Astrocyte of the spinal cord (primary cell): ENCODE measurements at places on chromosomes 6 and 20.

DNA sequence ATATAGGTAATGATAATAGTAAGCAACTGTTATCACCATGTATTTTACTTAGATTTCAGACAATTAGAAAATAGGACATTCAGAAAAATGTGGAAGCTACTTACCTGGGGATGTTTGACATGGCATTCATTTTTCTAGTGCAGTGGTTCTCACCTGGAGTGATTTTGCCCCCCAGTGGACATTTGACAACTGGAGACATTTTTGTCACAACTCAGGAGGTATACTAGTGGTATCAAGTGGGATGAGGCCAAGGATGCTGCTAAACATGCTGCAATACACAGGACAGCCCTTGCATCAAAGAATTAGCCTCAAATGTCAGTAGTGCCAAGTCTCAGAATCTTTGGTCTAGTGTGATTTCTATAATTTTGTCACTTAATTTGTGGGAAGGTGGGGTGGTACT is 36.1 kb downstream of the NUS1 start:
- no peak for DNase-seq

DNA sequence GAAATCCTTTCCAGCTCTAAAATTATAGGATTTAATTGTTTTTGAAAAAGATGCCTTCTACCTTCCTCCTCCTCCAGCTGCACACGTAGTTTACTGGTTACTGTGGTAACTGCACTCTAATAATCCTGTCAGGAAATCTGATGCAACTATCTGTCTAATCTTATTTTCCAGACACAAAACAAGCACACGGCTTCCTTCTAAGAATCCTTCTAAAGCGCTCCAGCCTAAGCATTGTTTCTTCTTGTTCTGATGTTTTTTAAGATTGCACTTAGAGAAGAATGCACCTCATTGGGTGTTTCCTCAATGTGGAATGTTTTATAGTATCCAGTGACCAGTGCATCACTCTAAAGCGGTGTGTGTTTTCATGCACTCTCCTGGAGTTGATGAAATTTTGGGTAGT is 63.6 kb downstream of the CARMIL1 start:
- no peak for DNase-seq

GRCh38 chr20:62782893-62783278 is 13.4 kb upstream of the MRGBP start:
- DNase-seq = no peak

GRCh38 chr20:5180933-5181332 is 54.1 kb downstream of the CDS2 start:
- no peak for DNase-seq

GRCh38 chr6:146901940-146902816 is 302.0 kb upstream of the STXBP5 start:
- no peak for DNase-seq

DNA sequence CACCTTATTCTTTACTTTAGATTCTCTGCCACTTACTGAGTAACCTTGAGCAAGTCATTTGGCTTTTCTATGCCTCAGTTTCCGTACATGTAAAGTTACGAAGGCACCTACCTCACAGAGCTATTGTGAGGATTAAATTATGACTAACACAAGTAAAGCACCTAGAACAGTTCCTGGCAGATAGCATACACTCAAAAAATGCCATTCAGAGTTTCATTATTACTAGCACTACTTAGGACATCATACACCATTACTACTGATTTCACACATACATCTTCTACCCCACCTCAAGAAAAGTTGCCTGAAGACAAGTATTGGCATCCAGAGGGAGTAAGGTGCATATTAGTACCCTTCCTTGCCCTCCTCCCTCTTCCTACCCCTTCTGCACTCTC is 107.8 kb downstream of the OGFRL1 start:
- no peak for DNase-seq

DNA sequence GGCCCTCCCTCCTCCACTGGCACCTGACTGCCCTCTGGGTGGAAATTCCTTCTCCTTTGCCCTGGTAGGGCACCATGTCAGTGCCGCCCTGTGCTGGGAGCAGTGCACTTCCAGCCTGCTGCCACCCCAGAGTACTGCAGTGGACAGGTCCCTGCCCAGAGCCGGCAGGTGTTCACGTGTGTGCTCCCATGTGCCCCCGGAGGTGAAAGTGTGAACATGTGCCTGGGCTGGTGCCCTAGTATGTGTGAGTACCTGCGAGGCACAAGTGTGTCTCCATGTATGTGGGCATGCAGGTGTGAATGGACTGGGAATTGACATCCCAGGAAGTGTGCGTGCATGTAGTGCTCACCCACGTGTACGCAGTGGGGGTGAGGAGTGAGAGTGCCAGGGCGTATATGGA is 29.4 kb downstream of the SDCBP2 start:
- no peak for DNase-seq

GRCh38 chr20:25739615-25740320 is 43.1 kb upstream of the ZNF337 start:
- peak; percentile 27 for DNase-seq

GRCh38 chr20:57525328-57526086 is 567 bp upstream of the CTCFL start:
- no peak for DNase-seq

DNA sequence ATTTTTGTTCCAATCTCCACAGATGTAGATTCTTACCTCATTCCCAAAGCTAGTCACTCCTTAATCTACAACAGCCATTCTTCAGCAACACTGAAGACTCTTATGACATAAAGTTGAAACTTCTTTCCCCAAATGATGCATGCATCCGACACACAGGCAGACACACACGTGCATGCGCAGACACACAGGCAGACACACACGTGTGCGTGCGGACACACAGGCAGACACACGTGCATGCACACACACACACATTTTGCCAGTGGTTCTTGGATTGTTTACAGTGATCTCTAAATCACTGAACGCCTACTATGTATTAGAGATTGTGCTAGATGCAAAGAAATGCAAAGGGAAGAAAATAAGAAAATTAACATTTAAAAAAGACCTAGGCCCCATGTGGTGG is 9.0 kb upstream of the TRPC4AP start:
- no peak for DNase-seq

DNA sequence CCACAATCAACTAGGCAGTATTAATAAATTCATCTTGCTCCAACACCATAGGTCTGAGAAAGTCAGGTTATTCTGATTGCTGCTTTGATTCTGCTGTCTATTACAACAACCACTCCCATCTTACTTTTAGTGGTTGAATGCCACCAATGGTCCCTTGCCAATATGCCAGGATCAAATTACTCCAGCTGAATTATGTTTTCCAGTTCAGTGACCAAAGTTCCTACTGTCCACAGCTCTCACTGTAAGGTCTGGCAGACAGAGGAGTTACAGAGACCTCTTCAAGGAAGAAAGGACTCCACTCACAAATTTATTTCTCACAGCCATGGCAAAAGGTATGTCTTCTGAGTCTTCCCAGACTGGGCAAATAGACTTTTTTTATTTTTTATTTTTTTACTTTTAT is 557.0 kb downstream of the HAO1 start:
- no peak for DNase-seq

DNA sequence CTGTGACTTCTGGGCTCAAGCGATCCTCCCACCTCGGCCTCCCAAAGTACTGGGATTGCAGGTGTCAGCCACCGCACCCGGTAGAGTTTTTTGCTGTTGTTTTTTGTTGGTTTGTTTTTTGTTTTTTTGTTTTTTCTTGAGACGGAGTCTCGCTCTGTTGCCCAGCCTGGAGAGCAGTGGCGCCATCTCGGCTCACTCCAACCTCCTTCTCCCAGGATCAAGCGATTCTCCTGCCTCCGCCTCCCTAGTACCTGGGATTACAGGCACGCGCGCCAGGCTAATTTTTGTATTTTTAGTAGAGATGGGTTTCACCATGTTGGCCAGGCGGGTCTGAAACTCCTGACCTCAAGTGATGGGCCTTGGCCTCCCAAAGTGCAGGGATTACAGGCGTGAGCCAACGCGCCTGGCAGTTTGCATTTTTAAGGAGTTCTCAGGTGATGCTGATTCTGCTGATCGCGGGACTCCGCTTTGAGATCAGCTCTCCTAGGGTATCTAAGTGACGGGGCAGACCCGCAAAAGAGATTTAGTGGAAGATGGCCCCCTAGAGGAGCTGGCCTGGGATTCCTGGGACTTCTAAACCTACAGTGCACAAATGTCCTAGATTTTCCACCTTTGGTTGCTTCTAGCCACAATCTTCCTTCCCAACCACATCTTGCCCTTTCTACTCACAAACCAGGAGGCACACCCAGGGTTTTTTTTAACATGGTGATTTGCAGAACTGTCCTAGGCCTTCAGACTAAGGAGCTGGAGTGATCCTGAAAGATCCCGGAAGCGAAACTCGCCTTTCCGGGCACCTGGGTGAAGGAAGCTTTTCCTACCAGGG is 45.2 kb downstream of the DPPA5 start:
- peak; percentile 25 for DNase-seq

- no peak for DNase-seq
These were observed 104.1 kb downstream of the THEMIS start for GRCh38 chr6:127796713-127797112.

GRCh38 chr20:18796282-18796833 is 17.2 kb upstream of the SCP2D1 start:
- DNase-seq = no peak

DNA sequence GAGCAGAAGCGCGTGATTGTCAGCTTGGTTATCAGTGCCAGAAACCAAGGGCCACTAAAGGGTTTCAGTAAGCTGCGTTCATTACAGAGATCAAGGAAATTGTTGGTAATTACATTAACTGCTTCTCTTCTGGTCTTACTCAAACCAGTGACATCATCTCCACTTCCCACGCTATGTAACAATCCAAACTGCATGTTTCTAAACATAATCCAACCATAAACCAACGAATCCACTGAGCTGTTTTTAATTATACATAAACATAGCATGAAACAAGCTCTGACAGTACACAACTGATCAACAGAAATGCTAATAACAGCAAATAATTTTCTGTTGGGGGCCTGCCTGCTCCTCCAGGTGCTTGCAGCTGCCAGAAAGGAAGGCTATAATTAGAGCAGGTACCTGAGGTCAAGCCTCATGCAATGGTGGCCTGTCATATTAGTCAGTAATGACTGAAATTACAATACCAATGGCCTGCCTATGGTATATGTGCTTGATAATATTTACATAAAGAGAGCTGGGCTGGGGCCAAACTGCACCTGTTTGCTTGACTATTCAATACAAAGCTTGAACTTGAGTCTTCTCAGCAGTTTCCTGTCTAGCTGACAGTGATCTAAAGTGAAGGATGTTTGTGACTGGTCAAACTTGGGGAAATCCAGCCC is 40.1 kb downstream of the ILRUN start:
- DNase-seq = peak; percentile 38

- peak; percentile 95 for DNase-seq
These were observed at the start of gene STMN3 for GRCh38 chr20:63653041-63653973. Gene STMN3 (minus strand): TSS chr20:63653424. CDS start chr20:63653345, 79 bp downstream.

DNA sequence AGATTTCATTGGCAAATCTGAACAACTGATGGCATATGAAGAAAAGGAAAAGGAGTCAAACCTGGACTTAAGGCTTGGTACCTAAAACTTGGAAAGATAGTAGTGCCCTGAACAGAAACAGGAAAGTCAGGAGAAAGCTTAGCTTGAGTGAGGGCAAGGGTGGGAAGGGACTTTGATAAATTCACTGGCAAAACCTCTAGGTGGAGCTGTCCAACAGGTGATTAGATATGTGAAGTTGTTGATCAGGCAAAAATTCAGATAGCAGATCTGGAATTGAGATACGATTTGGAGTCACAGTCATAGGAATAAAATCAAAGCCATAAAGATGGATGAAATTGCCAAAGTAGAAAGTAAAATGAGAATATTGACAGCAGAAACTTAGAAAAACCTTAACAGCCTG is 16.1 kb upstream of the ZNF292 start:
- DNase-seq = peak; percentile 55

DNA sequence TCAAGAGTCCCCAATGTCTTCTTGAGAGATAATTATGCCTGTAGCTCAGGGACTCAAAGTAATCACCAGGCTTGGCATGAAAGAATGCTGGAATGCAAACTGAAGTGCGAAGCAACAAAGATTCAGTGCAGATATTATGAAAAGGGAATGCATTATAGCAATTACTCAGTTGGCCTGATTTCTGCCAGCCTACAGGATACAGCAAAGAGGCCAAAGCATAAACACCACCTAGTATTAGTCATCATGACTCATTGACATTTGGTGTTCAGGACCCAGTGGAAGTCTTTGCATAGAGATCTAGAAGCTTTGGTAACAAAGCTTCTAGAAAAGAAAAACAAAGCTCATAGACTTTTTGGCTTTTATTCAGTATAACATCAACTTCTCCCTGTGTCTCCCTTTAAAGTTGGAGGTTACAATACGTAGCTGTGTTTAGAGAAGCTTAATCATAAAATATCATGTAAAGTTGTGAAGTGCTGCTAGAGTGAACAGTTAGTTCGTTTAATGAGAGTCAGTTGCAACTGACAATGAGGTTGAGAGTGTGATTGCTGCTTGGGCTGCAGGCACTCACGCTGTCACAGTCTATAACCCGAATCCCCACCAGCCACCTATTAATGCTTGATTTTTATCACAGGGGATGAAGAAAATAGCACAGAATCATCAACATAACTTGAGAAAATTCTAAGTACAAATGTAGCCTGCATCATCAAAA is 932.7 kb downstream of the TFAP2A start:
- DNase-seq = peak; percentile 94

DNA sequence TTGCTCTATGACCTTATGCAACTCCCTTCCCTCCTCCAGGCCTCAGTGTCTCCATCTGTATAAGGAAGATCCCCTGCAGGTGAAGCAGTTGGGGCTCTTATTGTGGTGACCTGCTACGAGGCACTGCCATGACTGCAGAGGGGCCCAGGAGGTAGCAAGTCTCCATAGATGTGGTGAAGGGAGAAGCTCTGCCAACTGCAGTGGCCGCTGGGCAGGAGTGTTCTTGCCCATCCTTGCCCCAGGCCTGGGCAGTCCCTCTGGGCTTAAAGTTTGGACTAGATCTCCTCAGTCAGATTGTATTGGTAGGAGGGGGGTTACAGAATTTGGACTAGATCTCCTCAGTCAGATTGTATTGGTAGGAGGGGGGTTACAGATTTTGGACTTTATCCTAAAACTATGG is 12.2 kb downstream of the KCNK17 start:
- no peak for DNase-seq

DNA sequence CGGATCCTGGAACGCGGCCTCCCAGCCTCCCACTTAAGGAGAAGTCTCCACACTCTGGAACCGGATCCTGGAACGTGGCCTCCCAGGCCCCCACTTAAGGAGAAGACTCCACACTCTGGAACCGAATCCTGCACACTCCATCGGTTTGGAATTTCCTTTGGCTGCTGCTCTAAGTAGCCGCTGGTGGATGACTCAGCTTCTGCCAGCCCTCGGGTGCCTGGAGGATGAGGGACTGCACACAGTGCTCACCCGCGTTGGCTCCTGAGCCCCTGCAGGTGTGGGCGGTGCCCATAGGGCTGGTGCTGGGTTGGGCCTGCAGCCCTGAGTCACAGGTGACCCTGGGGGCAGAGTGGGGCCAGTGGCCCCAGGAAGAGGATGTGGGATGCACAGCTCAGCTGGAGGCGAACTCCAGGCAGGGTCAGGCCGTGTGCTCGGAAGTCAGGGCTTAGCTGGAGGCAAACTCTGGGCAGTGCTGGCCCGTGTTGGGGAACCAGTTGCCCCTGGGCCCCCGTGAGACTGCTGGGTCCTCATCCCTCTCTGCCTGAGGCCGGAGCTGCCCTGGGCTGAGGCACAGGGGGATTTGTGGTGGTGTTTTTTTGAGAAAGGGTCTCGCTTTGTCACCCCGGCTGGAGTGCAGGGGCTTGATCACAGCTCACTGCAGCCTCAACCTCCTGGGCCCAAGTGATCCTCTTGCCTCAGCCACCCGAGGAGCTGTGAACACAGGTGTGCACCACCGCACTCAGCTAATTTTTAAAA is 13.9 kb upstream of the TNFRSF6B start:
- peak; percentile 96 for DNase-seq
